ENCODE measurements at places on chromosomes 16 and 17.
A peak's percentile ranks its signal among the peaks of the same experiment; 100 is the strongest.

DNA sequence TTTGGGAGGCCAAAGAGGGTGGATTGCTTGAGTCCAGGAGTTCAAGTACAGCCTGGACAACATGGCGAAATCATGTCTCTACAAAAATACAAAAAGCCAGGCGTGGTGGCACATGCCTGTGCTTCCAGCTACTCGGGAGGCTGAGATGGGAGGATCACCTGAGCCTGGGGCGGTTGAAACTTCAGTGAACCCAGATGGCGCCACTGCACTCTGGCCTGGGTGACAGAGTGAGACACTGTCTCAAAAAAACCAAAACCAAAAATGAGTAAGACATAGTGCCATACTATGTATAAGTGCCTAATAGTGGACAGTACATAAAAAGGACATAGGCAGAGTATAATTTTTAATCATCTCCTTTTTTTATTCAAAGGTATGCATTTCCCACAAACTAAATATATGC is 4.0 kb downstream of the CTC1 start:
- DNase-seq, result peak; percentile 53

DNA sequence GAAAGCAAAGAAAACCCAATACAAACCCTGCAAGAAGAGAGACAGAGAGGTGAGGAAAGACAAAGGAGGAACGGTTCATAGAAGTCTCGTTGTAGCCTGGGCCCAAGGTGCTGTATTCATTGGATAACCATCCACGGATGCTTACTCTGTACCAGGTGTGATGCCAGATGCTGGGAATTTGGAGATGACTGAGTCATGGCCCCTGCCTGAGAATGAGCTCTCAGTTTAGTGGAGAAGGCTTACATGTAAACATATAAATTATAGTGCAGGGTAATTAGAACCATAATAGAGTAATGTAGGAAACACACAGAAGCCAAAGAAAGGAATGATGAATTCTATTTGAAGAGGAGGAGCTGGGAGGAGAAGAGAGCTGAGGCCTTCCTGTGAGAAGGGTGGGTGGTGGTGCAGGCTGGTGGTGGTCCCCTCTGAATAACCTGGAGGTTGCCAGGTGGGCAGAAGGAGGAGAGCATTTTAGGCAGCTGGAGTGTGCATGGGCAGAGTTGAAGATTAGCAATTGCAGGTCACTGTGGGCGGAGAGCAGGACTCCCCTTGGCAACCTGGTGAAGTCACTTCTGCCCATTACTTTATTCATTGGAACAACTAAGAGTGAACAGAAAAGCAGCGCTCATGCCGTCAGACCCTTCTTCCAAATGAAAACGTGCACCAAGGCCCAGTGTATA is 7.7 kb upstream of the ZG16 start:
- no peak for DNase-seq

DNA sequence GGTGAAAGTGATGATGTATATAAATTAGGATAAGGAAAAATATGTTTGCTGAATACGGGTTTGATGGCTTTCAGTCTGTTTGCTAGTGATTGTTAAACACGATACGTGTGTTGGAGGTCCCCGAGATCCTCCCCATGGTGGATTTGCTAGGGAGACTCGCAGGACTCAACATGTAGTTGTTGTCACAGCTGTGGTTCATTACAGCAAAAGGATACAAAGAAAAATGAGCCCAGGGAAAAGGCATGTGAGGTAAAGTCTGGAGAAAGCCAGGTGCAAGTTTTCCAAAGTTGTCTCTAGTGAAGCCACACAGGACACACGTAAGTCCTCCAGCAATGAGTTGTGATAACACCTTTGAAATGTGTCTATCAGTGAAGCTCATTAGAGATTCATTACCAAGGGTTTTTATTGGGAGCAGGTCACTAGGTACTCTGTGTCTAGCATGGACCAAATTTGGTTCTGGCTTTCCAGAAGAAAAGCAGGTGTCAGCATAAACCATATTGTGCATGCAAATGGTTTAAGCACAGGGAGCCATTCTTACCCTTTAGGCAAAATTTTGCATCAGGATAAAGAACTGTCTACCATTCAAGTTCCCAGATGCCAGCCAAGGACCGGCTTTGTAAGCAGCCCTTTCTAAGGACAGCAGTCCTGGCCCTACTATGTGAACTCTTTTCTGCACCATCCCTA is 215.2 kb upstream of the WSCD1 start:
- DNase-seq, result no peak

DNA sequence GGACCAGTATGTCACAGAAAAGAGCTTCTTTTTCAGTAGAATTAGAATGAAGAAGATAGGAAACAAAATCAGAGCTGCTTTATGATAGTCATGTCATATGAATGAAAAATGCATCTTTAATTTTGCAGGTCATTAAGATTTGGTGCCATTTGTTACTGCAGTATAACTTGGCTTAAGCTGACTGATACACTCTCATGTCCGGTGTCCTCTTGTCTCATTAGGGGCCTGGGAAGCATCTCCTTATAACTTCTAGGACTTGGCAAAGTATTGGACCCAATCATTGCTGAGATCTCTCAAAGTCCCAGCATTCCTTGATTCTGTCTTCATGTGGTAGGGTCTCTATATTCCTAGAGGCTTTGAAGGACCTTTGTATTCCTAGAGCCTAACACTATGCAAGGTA is 559.4 kb downstream of the TOX3 start:
- DNase-seq, result no peak

DNA sequence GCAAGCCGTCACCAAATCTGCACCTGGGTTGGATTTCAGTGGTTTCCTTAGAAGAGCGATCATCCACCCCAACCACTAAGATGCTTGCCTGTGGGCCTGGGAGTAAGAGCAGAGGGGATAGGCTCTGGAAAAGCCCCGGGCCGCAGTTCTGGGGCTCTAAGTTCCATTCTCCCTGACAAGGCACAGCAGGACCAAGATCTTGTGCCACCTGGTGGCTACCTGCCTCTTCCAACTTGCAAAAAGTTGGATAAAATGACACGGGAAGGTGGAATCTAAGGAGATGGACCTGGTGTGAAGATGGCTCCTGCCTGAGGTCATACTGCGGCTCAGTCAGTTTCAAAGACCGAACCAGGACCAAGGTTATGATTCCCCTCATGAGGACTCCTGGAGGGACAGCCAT is 42.3 kb downstream of the ABCC12 start:
- DNase-seq, result no peak

- no peak for DNase-seq
Measured at GRCh38 chr17:77419095-77419494, 278.3 kb downstream of the SEC14L1 start.

GRCh38 chr17:66214884-66215528 is 14.2 kb downstream of the APOH start:
- DNase-seq, result no peak
